Dermis lymphatic vessel endothelial cell (primary cell): ENCODE measurements at places on chromosomes 12 and 14. TPM values are rescaled to one million over a fixed set of nuclear protein-coding genes. Genes with fewer than 3 reads are reported as not detected.

Gene NDRG2
- total RNA-seq, result 5.7 and 7.2 TPM in 2 replicates

Gene ACOT4
- 0.09 and 0.33 TPM in 2 replicates for total RNA-seq

Gene CMTM5
- total RNA-seq, result not detected in 2 replicates

Gene WIF1
- not detected in 2 replicates for total RNA-seq

Gene DLK1
- not detected in 2 replicates for total RNA-seq

Gene TXNDC16
- total RNA-seq, result 4.2 and 5.3 TPM in 2 replicates

Gene LRP1-AS
- total RNA-seq, result not detected in 2 replicates

Gene KLRB1
- not detected in 2 replicates for total RNA-seq

Gene TBX3
- total RNA-seq, result 0.22 and 1.0 TPM in 2 replicates

Gene CMA1
- not detected in 2 replicates for total RNA-seq

Gene STON2
- 175 and 327 TPM in 2 replicates for total RNA-seq

Gene SERPINA5
- total RNA-seq, result 0.17 TPM in 1 of 2 replicates, not detected in the other

Gene TOMM20L
- total RNA-seq, result not detected in 2 replicates

Gene AQP6
- total RNA-seq, result not detected in 2 replicates

Gene FAM90A1
- total RNA-seq, result under 0.01 TPM in 1 of 2 replicates, not detected in the other

Gene VWF
- total RNA-seq, result 1,035 and 2,002 TPM in 2 replicates

Gene REP15
- 9.9 and 15.4 TPM in 2 replicates for total RNA-seq

Gene CCDC59
- total RNA-seq, result 28.4 and 40.4 TPM in 2 replicates

Gene KLRK1
- not detected in 2 replicates for total RNA-seq

Gene SYNDIG1L
- not detected in 2 replicates for total RNA-seq

Gene GRIN2B
- total RNA-seq, result not detected in 2 replicates

Gene NEUROD4
- total RNA-seq, result not detected in 2 replicates

Gene OTX2
- total RNA-seq, result not detected in 2 replicates

Gene TSPAN19
- total RNA-seq, result under 0.01 and 0.09 TPM in 2 replicates

Gene SLC2A14
- under 0.01 and 0.22 TPM in 2 replicates for total RNA-seq

Gene CCDC60
- total RNA-seq, result not detected in 2 replicates

Gene HHIPL1
- 1.2 and 1.6 TPM in 2 replicates for total RNA-seq

Gene SLC6A13
- 0.09 TPM in 1 of 2 replicates, not detected in the other for total RNA-seq

Gene LHX5
- not detected in 2 replicates for total RNA-seq

Gene TAS2R42
- total RNA-seq, result not detected in 2 replicates

Gene MYF6
- not detected in 2 replicates for total RNA-seq

Gene KCNA5
- total RNA-seq, result not detected in 2 replicates

Gene MTHFD1
- total RNA-seq, result 27.8 and 35.8 TPM in 2 replicates

Gene CCDC196
- total RNA-seq, result not detected in 2 replicates

Gene SLC6A15
- total RNA-seq, result 1.0 and 1.1 TPM in 2 replicates

Gene KCNC2
- not detected in 2 replicates for total RNA-seq

Gene FGF6
- not detected in 2 replicates for total RNA-seq

Gene P2RX2
- total RNA-seq, result not detected in 2 replicates

Gene ACOT6
- not detected in 2 replicates for total RNA-seq

Gene PCED1B
- 0.22 TPM in 1 of 2 replicates, not detected in the other for total RNA-seq

Gene DAO
- not detected in 2 replicates for total RNA-seq

Gene NOS1
- not detected in 2 replicates for total RNA-seq

Gene C12orf54
- not detected in 2 replicates for total RNA-seq

Gene ADAM21
- under 0.01 and 0.17 TPM in 2 replicates for total RNA-seq

Gene SOX5
- total RNA-seq, result 0.09 and 0.11 TPM in 2 replicates

Gene ZFP36L1
- total RNA-seq, result 12.2 and 15.2 TPM in 2 replicates

Gene IRAK3
- 14.7 and 16.5 TPM in 2 replicates for total RNA-seq

Gene SYCP3
- total RNA-seq, result 0.11 and 0.17 TPM in 2 replicates

Gene PPM1A
- total RNA-seq, result 17.5 and 18.1 TPM in 2 replicates

Gene SLC25A47
- not detected in 2 replicates for total RNA-seq

Gene ETFBKMT
- 3.8 and 3.9 TPM in 2 replicates for total RNA-seq
